PC-3 (cell line): ENCODE measurements at places on chromosomes 12 and 14. TPM values are rescaled to one million over a fixed set of nuclear protein-coding genes. Genes with fewer than 3 reads are reported as not detected.

AMHR2 gene
- 0.29 TPM in 1 of 2 replicates, not detected in the other for total RNA-seq

FOXN4 gene
- total RNA-seq = not detected in 2 replicates

C3AR1 gene
- total RNA-seq = not detected in 2 replicates

CLEC2A gene
- total RNA-seq = not detected in 2 replicates
